CD4-positive, alpha-beta memory T cell (primary cell): ENCODE measurements at places on chromosomes 2 and 18. TPM values are rescaled to one million over a fixed set of nuclear protein-coding genes. Genes with fewer than 3 reads are reported as not detected.

DNA sequence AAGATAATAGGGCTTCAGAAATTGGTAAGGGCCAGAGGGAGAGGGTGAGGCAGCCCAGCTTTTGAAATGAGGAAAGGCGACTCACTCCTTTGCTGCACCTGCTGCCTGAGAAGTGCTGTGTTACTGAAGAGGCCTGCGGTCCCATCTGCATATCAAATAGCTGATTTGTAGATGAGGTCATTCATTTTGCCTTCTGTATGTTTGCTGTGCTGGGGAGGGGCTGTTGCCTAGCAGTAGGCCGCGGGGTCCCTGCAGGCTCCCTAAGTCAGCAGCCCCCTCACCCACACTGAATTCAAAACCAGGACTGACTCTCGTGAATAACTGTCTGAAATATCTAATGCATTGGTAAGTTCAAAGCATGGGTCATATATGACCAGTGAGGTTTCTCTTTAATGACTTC is 377.2 kb downstream of the SOX11 start:
- DNase-seq = no peak
- H3K4me3 ChIP-seq = no peak overlapping the region
- no peaks in the 10 kb centered on the region for H3K4me1 ChIP-seq
- H3K36me3 ChIP-seq = no peaks in the 10 kb centered on the region
- no peaks in the 10 kb centered on the region for H3K27me3 ChIP-seq
- H3K27ac ChIP-seq = no peak overlapping the region

DNA sequence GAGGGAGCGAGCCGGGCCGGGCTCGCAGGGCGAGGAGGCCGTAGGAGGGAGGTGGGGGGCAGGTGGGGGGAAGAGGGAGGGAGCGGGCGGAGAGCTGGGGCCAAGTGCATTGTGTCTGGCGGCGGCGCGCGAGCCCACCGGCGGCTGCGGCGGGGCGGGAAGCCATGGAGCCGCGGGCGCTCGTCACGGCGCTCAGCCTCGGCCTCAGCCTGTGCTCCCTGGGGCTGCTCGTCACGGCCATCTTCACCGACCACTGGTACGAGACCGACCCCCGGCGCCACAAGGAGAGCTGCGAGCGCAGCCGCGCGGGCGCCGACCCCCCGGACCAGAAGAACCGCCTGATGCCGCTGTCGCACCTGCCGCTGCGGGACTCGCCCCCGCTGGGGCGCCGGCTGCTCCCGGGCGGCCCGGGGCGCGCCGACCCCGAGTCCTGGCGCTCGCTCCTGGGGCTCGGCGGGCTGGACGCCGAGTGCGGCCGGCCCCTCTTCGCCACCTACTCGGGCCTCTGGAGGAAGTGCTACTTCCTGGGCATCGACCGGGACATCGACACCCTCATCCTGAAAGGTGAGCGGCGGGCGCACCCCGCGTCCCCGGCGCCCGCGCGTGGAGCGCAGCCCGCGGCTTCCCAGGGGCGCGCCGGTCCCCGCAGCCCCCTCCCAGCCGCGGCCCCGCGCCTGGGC is at the start of gene TMEM178A:
Gene TMEM178A (plus strand): TSS at position 107 of the 680 bp plus-strand sequence. CDS start 58 bp downstream, at position 165.
- no peak for DNase-seq
- no peaks in the 10 kb centered on the region for H3K36me3 ChIP-seq
- peaks cover 12% of the 10 kb centered on the region for H3K27me3 ChIP-seq

- H3K36me3 ChIP-seq = no peaks in the 10 kb centered on the region
- no peak for DNase-seq
- peaks cover 6% of the 10 kb centered on the region for H3K27me3 ChIP-seq
- H3K4me1 ChIP-seq = no peaks in the 10 kb centered on the region
- H3K4me3 ChIP-seq = no peak overlapping the region
Measured at GRCh38 chr2:191488135-191488534, 189.8 kb upstream of the NABP1 start.

GRCh38 chr2:176291335-176291734 is 22.1 kb downstream of the MTX2 start:
- no peak for DNase-seq
- no peaks in the 10 kb centered on the region for H3K36me3 ChIP-seq
- peaks cover 13% of the 10 kb centered on the region for H3K4me1 ChIP-seq
- H3K4me3 ChIP-seq = no peak overlapping the region
- H3K27me3 ChIP-seq = no peaks in the 10 kb centered on the region
- no peak overlapping the region for H3K27ac ChIP-seq

DNA sequence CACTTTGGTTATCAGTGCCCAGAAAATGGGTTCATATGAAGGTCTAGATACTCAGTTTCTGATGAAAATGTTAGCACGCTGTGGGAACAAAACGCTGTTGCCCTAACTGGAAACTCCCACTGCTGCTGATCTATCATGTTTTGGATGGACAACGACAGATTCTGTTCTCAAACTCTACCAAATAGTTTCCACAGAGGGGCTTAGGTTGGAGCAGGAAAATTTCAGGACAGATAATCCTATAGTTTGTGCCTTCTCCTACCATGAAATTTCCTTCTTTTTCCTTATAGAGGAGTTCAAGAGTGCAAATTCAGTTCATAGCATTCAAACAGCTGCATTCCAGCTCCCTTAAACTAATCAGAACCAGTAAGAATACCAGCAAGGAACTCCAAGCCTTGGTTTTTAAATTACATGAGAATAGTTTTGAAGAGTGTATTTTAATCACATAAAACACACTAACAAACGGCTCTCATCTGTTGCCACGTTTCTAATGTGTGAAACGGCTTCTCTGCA is 58.7 kb upstream of the RALBP1 start:
- no peaks in the 10 kb centered on the region for H3K4me1 ChIP-seq
- no peaks in the 10 kb centered on the region for H3K36me3 ChIP-seq
- DNase-seq = no peak

GRCh38 chr2:155223781-155224406 is 525.4 kb downstream of the KCNJ3 start:
- H3K27me3 ChIP-seq = no peaks in the 10 kb centered on the region
- H3K4me3 ChIP-seq = no peak overlapping the region
- DNase-seq = no peak
- no peaks in the 10 kb centered on the region for H3K4me1 ChIP-seq

GRCh38 chr2:106561356-106561755 is 74.2 kb downstream of the CD8B2 start:
- no peaks in the 10 kb centered on the region for H3K4me1 ChIP-seq
- no peak overlapping the region for H3K27ac ChIP-seq
- DNase-seq = no peak
- H3K27me3 ChIP-seq = no peaks in the 10 kb centered on the region
- H3K36me3 ChIP-seq = no peaks in the 10 kb centered on the region

DNA sequence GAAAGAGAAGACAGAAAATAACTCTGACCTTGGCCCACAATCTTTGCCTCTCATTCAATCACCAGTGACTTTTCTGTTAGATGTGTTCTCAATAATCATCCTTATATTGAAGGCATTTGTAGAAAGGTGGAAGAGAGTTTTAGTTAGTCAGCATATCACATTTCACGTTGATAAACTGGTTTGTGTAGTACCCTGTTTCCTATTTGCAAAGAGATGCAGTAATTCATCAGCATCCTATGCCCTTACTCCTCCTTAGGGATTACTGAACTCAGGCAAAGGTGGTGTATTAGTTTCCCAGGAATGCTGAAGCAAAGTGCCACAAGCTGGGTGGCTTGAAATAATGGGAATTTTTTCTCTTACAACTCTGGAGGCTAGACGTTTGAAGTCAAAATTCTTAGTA is 145.0 kb downstream of the SPP2 start:
- H3K27ac ChIP-seq = no peak overlapping the region
- H3K4me3 ChIP-seq = no peak overlapping the region
- no peaks in the 10 kb centered on the region for H3K4me1 ChIP-seq

DNA sequence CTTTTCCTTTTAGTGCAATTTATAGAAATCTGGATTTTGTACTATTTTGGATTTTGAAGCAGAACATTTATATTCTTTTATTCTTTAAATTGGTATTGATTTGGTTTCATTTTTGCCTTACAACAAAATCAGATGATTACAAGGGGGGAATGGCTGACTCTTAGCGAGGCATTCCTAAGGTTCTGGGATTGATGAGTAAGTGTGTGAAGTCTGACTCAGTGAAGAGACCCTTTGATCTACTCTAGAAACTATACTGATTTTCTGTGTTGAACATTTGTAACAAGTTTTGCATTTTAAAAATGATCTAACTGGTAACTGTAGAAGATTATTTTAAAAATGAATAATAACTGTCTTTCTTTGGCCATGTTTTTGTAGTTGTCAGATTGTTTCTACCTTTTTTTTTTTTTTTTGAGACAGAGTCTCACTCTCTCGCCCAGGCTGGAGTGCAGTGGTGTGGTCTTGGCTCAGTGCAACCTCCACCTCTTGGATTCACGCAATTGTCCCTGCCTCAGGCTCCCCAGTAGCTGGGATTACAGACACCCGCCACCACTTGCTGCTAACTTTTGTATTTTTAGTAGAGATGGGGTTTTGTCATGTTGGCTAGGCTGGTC is 48.7 kb downstream of the TTC39C start:
- H3K36me3 ChIP-seq = peaks cover 25% of the 10 kb centered on the region
- H3K27ac ChIP-seq = no peak overlapping the region
- H3K27me3 ChIP-seq = no peaks in the 10 kb centered on the region
- DNase-seq = no peak

CCDC102B gene
- 4.4 TPM for total RNA-seq

SCN2A gene
- total RNA-seq = not detected

SERPINB12 gene
- total RNA-seq = not detected

ANKRD30B gene
- total RNA-seq = not detected
